ENCODE measurements at places on chromosomes 16 and 17. TPM values are rescaled to one million over a fixed set of nuclear protein-coding genes. Genes with fewer than 3 reads are reported as not detected.
A peak's percentile ranks its signal among the peaks of the same experiment; 100 is the strongest.

The CCDC200 gene
- total RNA-seq = not detected

The CFAP97D1 gene
- total RNA-seq = not detected

The KRTAP2-3 gene
- not detected for total RNA-seq

The LGALS9B gene
- total RNA-seq = 10.9 TPM

The HSD17B1 gene
- 2.4 TPM for total RNA-seq

The PLEKHG4 gene
- 6.7 TPM for total RNA-seq

DNA sequence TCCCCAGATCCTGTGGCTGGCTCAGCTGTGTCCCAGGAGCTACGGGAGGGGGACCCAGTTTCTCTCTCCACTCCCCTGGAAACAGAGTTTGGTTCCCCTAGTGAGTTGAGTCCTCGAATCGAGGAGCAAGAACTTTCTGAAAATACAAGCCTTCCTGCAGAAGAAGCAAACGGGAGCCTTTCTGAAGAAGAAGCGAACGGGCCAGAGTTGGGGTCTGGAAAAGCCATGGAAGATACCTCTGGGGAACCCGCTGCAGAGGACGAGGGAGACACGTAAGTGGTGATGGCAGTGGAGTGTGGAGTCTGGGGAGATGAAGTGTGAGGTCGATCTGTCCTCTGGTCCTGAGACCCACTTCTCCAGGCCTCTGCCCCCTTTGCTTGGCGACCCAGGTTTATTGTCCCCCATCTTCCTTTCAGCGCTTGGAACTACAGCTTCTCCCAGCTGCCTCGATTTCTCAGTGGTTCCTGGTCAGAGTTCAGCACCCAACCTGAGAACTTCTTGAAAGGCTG lies 585 bp downstream of the WRAP53 start:
- no peak for DNase-seq

DNA sequence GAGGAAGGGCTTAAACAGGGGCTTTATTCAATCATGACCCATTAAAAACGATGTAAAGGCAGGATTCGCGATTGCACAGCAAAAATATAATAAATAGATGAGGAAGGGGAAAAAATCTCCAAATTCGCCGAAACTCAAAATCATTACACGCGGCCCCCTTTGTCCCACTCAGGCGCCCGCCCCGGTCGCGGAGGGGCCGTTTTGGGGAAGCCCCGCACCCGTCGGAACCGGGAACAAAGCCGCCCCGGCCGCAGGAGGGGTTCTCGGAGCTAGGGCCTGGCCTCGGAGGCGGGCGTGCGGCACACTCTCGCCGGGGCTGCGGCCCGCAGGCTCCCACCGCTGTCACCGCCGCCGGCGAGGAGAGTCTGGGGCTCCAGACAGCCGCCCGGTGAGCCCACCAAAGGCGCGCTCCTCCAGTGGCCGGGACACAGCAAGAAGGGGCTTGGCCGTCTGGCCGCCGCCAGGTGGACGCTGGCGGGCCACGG lies 521 bp downstream of the C16orf87 start:
- no peak for DNase-seq

DNA sequence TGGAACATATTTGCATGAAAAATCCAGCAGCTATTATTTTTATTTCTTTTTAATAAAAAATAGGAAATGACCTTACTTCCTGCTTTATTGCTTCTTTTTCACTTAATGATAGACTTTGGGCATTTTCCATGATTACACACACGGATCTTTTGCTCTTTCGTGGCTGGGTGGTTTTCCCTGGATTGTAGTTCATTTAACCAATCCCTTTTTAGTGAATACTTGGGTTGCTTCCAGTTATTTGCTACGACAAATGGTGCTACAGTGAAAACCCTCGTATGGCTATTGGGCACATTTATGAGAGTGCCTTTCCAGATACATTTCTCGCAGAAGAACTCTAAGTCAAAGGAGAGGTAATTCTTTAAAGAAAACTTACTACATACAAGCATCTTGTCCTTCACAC lies 38.6 kb downstream of the FOXL1 start:
- no peak for DNase-seq

GRCh38 chr16:71537643-71538042 lies 11.4 kb downstream of the CHST4 start:
- DNase-seq = peak; percentile 18

DNA sequence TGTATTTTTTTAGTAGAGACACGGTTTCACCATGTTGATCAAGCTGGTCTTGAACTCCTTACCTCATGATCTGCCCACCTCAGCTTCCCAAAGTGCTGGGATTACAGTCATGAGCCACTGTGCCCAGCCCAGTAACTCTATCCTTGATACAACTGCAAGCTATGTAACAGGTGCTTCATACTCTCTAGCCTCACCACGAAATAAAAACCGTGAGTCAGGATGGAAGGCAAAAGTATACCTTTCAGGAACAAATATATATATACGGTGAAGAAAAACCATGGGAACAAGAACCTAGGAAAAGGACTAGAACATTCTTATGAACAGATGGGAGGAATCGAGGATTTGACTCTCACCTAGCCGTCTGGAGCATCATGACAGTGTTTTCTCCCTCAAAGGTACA lies 9.6 kb upstream of the FBF1 start:
- DNase-seq = no peak

- DNase-seq = no peak
Measured at GRCh38 chr16:85573045-85573695, 40.0 kb upstream of the GSE1 start.

DNA sequence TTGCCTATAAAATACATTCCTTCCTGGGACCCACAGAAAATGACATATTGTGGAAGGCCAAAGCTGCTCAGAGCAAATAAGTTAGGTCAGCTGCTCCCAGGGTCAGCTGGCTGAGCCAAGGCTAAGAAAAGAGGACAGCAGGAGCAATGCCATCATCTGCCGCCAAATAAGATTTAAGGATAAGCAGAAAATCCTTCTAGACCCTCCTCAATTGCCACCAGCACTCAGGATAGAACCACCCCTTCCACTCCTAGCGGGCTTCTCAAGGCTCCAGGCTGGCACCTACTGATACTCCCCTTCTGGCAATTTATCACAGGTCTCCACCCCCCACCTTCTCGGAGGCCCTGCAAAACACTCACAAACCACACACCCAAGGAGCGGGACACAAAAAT lies 22.9 kb downstream of the MBTPS1 start:
- DNase-seq = no peak

- DNase-seq = no peak
Measured at GRCh38 chr17:43702637-43703036, 40.9 kb upstream of the MEOX1 start.

DNA sequence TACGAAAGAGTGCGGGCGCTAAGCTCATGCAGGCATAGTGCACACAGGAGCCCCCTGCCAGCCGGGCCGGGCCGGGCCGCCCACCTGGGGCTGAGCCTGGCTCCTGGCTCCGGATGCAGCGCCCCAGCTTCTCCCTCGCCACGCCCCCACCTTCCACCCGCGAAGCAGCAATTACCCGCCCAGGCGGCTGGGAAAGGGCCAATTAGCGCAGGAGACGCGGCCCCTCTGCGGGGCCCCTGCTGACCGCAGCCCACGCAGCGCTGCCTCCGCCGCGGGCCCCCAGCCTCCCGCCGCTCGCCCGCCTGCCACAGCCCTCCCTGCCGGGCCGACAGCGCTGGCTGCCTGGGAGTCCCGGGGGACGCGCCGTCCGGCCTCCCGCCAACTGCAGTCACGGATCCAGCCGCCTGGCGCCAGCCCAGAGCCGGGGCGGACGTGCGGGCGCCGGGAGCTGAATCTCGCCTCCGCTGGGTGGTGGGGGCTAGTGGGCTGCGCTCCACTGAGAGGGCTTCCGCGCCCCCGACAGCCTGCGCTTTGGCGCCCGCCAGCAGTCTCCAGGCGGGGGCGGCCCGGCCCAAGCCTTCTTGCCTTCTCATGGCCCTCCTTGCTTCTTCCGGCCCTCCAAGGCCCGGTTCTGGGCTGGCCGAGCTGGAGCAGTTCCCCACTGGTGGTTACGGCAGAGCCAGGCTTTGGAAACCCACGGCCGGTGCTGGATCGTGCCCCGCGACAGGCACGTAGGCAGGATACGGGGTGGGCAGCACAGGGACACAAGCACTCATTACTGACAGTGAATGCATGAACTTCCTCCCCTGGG lies 14.9 kb upstream of the CBFB start:
- peak; percentile 61 for DNase-seq

DNA sequence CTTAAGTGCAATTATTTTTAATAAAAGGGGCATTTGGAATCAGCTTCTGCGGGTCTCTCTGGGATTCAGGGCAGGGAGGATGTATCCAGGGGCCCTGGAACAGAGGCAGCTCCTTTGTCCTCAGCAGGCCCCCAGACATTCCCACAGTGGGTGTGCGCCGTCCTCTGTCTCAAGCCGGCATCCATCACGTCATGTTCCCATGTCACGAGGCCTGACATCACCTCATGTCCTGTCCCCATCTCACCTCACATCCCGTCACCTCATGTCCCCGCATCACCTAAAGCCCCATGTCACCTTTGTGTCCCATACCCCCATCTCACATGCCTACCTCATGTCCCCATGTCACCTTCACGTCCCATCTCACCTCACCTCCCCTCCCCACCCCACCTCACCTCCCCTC lies 18.5 kb downstream of the GAA start:
- no peak for DNase-seq

DNA sequence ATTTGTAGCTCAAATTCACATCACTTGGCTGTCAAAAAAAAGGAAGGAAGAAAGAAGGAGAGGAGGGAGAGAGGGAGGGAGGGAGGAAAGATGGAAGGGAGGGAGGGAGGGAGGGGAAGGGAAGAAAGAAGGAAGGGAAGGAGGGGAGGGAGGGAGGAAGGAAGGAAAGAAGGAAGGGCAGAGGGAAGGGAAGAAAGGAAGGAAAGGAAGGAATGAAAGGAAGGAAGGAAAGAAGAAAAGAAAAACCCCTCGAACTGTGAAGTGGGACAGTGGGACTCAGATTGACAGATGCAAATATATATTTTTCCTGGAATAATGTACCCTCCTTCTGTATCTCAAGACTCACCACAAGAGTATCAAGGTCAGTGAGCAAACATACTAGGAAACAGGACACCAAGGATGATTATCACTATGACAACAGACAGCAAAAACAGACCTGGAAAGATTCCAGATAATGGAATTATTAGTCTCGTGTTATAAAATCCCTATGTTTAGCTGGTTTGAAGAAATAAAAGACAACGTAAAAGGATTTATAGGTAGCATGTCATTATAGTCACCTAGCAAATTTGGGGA lies 24.2 kb upstream of the ABCA3 start:
- DNase-seq = no peak
